Fibroblast of mammary gland (primary cell): ENCODE measurements at places on chromosomes 16 and 17.

DNA sequence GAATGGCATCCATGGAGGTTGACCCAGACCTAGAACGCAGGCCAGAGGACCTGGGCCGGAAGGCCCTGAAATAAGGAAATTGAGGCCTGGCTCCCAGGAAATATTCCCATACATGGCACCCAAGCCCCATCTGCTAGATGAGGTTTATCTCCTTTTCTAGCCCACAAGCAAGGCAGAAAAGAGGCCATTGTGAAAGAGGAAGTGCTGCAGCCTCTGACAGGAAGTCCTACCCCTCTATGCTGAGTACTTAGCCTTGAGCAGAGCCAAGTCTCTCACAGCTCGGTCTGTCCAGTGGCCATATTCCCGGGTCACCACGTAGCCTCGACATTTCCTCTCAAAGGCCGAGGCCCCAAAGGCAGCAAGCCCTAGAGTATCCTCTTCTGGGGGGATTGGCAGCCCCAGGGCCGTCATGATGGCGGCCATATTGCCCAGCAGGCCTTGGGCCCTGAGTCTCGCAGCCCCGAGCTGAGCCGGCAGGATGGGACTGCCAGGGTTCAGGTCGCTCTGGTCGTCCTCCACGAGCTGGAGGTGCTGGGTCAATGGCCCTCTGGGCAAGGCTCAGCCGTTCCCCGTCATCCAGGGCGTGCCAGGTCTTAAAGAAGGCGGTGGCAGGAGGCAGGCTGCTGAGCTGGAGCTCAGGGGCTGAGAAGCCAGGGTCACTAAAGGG is 7.8 kb downstream of the CTF1 start:
- DNase-seq, result no peak

GRCh38 chr17:37752482-37752881 is 7.6 kb upstream of the HNF1B start:
- DNase-seq, result peak; percentile 25

GRCh38 chr16:1785846-1786170 is 3.0 kb downstream of the NUBP2 start:
- no peak for DNase-seq

GRCh38 chr16:5031601-5032000 is 2.1 kb downstream of the NAGPA start:
- DNase-seq, result peak; percentile 12

DNA sequence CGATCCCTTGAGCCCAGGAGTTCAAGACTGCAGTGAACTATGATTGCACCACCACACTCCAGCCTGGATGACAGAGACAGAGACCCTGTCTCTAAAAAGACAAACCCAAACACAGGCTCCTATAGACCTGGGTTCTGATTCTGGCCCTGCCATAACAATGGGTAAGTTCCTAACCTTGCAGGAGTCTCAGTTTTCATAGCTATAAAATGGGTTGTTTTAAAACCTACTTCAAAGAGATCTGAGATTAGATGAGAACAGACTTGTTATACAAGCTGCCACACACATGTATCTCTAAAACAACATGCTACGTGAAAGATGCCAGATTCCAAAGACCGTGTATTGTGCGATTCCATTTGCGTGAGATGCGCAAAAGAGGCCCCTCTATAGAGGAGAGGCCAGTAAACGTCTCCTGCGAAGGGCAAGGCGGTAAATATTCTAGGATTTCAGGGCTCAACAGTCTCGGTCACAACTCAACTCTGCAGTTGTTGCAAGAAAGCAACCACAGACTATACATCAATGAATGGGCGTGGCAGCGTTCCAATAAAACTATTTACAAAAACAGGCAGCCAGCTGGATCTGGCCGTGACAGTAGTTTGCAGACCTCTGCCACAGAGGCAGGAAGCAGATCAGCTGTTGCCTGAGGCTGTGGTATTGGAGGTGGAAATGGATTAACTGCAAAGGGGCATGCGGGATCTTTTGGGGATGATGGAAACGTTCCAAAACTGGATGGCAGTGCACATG is 5.9 kb downstream of the CORO7 start:
- peak; percentile 91 for DNase-seq

- no peak for DNase-seq
Observed at GRCh38 chr17:34728771-34729310, 149.5 kb downstream of the TMEM132E start.

- no peak for DNase-seq
Observed at GRCh38 chr16:1580956-1581355, 30.9 kb downstream of the IFT140 start.

GRCh38 chr17:45190503-45191255 is 29.0 kb downstream of the HEXIM2 start:
- no peak for DNase-seq

GRCh38 chr16:11329071-11329491 is 16.2 kb upstream of the RMI2 start:
- peak; percentile 51 for DNase-seq

GRCh38 chr17:82267575-82268379 is 5.7 kb downstream of the CSNK1D start:
- DNase-seq, result peak; percentile 99

- peak; percentile 28 for DNase-seq
Observed at GRCh38 chr17:58352596-58353388, 791 bp upstream of the SUPT4H1 start.

DNA sequence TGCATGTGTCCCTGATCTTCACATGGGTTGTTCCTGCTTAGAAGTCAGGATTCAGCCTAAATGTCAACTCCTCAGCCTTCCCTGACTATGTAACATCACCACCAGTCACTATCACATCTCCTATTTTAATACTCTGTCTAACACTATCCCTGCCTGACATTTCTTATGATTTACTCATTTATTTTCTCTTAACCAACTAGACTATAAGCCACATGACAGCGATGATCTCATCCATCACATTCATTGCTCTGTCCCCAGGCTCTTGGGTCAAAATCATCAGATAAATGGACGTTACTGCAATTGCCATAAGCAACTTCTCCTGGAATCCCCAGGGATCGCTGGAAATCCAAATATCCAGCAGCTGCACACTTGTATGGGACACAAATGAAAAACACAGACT is 15.7 kb downstream of the CDRT4 start:
- no peak for DNase-seq
